AML-193 (cell line): ENCODE measurements at places on chromosomes 12 and 14.

DNA sequence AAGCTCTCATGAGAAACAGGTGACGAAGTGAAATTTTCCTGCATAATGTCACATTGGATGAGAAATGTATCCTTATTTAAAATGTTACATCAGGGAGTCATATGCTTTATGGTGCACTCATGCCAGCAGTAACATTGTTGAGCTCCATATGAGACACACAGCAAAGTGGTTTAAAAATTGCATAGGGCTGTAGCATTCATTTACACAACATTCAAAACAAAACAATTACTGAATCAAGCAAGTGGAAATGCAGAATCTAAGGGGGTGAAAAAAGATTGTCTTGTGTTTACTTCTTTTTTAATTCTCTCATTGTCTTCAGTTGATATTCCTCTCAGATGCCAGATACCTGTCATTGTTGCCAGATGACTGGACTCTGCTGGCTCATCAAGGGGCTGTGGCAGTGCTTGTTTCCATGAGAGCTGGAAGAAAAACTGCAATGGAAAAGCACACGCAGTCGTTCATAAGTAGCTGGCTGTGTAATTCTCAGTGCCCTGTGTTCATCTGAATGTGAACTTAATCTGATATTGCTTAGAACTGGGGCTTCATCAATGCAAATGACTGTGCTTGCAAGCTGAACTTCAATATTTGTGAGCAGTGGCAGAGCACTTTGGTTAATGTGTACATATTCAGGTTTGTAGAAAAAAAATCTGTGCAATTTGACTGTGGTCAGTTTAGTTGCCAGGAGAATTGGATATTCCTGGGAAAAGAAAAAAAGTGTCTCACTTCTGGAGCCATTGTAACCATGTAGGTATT lies 305.6 kb downstream of the RAD51B start:
- no peak for DNase-seq

DNA sequence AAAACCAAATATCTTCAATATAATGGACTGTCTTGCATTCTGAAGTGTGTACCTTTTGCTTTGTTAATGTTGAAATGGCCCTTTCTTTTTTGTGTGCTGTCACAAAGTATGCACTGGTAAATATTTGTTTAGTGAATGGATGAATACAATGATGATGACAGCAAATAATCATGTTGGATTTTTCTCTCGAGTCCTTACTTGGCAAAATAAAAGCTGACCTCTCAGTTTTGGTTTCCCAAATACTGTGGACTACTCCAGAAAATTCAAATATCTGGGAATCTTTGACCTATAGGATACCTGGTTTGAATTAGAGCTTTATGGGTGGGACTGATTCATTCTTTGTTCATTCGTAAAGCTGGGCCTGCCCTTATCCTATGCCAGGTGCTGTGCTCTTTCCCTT lies 5.5 kb downstream of the UBE3B start:
- DNase-seq: no peak

DNA sequence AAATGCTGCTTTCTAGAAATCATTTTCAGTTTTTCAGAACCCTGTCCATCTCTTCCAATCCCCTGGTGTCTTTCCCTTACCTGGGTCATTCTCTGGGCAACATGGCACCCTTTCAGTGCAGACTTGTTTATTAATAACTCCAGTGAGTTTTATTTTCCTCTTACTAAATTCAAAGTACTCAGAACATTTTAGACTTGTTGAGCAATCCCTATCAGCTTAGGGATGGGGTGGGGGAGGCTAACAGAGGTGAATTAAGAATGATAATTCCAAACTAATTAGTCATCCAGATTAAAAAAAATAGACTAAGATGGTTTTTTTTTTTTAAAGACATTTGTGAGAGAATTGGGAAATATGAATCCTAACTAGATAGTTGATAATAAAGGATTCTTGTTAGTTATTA lies 10.7 kb downstream of the GPRC5A start:
- DNase-seq: no peak

GRCh38 chr12:126534495-126534894 lies 1469.3 kb downstream of the AACS start:
- no peak for DNase-seq

DNA sequence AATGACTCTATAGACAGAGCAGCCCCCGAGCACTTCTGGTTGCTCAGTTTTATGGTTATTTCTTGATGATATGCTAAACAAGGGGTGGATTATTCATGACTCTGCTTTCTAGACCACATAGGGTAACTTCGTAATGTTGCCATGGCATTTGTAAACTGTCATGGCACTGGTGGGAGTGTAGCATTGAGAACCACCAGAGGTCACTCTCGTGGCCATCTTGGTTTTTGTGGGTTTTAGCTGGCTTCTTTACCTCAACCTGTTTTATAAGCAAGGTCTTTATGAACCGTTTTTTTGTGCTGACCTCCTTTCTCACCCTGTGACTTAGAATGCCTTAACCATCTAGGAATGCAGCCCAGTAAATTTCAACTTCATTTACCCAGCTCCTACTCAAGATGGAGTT lies 1036.2 kb upstream of the FLRT2 start:
- DNase-seq: no peak
